Activated T-cell treated with anti-CD3 and anti-CD28 coated beads for 48 hours (primary cell): ENCODE measurements at places on chromosomes 6 and 20.
A peak's percentile ranks its signal among the peaks of the same experiment; 100 is the strongest.

DNA sequence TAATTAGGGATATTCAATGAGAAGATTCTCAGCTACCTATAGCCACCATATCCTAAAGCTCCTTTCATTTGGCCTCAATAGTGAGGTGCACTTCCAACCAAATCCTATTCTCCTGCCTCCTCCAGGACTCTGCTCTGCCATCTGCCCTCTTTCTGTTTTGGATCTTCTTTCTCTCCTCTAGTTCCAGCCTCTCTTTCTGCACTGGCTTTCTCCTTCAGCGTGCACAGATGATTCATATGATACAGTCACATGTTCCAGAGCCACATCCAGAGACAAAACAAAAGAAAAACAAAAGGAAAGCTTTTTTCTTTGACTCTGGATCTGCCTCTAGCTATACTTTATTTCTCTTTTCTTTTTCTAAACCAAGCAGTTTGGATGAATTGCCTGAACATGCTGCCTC, 531.9 kb upstream of the MAN1A1 start:
- no peak for DNase-seq

DNA sequence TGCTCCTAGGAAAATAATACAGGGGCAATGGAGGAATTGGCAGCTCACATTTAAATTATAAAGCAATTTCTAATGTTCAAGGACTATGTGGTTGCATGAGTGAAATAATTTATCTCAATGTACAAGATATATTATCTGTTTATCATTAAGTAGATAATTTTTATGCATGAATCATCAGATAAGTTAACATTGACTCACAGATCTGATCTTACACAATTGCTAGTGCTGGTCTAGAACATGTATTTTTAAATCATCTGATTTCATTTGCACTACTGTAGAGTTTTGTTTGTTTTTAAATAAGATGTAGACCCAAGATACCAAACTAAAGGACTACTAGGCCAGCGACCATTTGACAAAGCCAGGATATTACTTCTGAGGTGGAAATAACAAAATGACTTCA, 199.2 kb downstream of the BMP2 start:
- DNase-seq: no peak

GRCh38 chr6:117389227-117390057, 36.3 kb downstream of the ROS1 start:
- no peak for DNase-seq

DNA sequence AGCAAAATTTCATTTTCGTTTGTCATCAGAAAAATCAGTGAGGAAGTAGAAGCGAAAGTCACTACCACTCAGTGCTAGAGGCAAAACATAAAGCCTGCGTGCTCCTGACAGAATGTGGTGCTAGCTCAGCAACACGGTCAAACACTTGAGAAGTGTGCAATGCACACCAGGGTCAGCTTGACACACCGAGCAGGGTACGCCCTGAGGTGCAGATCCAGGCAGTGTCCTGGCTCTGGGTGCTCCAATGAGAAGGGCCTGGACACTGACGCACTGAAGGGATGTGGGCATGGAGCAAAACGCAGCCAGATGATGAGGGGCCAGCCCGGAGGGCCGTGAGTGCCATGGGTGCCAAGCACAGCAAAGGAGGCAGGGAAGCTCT, 5.9 kb downstream of the RNASET2 start:
- DNase-seq: no peak

GRCh38 chr6:105164418-105164817, 15.4 kb downstream of the POPDC3 start:
- DNase-seq: no peak

DNA sequence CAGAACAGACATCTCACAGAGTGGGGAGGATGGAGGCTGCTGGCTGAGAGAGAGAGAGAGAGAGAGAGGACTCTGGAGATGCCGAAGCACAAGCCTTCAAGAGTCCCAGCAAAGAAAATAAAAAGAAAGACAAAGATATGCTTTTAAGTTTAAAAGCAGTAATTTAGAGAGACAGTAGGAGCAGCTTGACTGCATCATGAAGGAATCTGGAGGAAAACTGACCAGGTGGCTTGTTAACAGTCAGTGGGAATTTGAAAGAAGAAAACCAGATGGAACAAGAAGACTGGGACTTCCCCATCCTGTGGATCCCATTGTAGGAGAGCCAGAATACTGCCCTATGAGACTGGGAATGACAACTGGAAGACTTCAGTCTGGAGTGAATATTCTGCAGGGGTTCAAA, 46.3 kb upstream of the PLN start:
- no peak for DNase-seq

DNA sequence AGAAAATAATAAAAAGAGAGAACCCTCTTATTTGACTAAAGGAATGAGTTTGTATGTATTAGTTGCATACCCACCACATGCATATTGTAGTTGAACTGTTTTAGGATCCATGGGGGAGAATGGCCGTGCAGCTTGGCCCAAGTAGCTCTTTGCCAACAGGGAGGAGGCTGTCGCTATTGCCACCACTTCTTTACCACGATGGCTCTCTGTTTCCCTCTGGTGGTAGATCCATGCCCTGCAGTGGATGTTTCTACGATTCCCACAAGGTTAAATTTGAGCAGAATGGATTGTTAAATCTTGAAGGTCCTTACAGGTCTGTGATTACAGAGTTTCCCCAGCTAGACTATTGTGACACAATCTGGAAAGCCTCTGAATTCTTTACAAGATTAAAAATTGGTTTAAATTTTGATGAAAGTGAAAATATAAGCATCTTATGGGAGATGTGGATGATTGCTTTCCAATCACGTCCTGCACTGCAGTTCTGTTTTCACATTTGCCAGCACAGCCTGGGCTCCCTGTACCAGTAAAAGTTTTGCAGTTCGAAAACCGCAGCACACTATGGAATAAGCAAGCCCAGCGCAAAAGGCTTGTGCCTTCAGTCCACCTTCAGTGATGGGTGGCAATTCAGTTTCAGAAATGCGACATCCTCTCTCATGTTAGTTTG, 34.4 kb upstream of the FNDC1 start:
- DNase-seq: peak; percentile 62

GRCh38 chr6:18595774-18596530, 208.8 kb downstream of the RNF144B start:
- peak; percentile 15 for DNase-seq

- no peak for DNase-seq
Measured at GRCh38 chr6:85600713-85601313, 7.2 kb upstream of the SNX14 start.

- DNase-seq: no peak
Measured at GRCh38 chr6:30510419-30511168, 21.3 kb downstream of the HLA-E start.

GRCh38 chr20:62815066-62815991, 1.5 kb upstream of the COL9A3 start:
- DNase-seq: no peak

GRCh38 chr6:211871-212497, 80.3 kb upstream of the DUSP22 start:
- DNase-seq: no peak

DNA sequence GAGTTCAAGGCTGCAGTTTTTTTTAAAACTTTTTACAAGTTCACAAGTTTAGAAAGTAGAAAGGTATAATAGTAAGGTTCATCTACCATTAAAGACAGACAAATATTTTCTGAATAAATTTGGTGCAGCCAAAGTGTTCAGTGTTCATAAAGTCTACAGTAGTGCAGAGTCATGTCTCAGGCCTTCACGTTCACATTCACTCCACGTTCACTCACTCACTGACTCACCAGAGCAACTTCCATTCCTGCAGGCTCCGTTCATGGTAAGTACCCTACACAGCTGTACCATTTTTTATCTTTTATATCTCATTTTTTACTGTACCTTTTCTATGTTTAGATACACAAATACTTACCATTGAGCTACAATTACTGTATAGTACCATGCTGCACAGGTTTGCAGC, 67.6 kb downstream of the B4GALT5 start:
- DNase-seq: no peak

GRCh38 chr6:139290787-139291311, 949 bp downstream of the TXLNB start:
- DNase-seq: no peak

DNA sequence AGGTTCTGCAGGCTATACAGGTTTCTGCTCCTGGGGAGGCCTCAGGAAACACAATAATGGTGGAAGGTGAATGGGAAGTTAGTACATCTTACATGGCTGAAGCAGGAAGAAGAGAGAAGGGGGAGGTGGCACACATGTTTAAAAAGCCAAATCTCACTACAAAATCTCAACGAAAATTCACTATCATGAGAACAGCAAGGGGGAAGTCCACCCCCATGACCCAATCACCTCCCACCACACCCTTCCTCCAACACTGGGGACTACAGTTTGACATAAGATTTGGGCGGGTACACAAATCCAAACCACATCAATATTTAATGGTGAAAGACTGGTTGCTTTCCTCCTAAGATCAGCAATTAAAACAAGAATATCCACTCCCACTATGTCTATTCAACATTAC, 13.8 kb upstream of the POLR1H start:
- no peak for DNase-seq

DNA sequence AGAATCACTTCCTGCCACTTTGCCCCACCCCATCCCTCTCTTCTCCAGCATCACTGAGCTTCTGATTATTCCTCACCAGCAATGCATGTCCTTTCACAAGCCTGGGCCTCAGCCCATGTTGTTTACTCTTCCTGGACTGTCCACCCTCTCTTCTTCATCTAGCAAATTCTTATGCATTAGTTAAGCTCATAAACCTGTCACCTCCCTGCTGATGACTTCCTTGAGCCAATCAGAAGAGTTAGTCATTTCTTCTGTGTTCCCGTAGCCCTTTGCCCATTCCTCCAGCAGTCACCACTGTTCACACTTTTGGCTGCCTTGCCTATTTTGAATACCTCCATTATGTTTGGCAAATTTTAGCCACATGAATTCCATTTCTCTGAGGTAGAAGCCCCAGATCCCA, 4.1 kb upstream of the CRYBG1 start:
- DNase-seq: no peak

- no peak for DNase-seq
Measured at GRCh38 chr6:13418844-13419243, 68.6 kb downstream of the GFOD1 start.

DNA sequence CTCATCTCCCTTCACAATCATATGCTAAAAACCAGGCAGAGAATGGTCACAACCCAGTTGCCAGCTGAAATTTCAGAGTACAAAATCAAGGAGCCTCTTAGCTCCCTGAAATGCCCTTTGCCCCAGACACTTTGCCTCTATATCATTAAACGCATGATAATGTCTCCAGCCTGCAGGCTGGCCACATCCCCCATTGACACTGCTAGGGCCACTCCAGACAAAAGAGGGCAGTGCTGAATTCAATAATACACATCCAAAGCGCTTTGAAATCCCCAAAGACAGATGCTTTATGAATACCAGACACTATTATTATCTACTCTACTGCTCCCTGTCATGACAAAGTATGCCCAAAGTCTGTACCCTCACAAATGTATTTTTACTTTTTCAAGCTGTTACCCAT, 348.3 kb upstream of the POU3F2 start:
- no peak for DNase-seq

DNA sequence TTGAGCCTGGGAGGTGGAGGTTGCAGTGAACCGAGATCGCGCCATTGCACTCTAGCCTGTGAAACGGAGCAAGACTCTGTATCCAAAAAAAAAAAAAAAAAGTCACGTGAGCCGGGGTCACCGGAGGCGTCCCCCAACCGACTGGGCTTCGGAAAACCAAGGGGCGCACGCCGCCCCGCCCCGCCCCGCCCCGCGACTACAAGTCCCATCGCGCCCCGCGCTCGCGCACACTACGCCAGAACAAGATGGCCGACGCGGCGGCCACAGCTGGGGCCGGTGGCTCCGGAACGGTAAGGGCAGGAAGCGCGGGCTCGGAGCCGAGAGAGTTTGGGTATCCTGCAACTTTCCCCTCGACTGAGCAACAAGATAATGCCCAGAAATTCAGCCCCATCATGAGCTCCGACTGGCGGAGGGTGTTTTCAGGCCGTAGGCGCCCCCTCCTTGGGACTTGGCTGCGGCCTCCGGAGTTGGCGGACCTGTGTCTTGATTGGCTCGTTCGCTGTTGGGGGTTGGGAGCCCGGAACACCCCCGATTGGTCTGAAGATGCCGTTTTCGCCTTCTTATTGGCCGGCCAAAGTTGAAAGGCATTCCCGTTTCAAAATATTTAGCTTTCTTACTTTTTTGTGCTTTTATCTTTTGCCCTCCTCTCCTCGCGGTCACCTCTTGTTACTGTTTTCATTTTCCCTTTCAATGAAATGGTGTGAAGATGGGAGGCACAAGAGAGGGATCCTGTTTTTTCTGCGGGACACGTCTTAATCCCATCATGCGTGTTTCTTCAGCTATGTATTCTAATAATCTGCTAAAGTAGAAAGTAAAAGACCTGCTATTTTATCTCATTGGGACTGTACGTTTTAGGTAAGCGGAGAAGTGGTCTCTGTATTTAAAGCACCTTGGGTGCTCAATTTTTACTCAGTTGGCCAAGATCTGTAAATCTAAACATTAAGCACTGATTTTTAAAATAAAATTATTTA, at the start of gene TAF8:
TAF8 (plus strand) TSS at position 228 of the 971 bp plus-strand sequence; CDS start at position 246, 18 bp downstream.
- peak; percentile 83 for DNase-seq

DNA sequence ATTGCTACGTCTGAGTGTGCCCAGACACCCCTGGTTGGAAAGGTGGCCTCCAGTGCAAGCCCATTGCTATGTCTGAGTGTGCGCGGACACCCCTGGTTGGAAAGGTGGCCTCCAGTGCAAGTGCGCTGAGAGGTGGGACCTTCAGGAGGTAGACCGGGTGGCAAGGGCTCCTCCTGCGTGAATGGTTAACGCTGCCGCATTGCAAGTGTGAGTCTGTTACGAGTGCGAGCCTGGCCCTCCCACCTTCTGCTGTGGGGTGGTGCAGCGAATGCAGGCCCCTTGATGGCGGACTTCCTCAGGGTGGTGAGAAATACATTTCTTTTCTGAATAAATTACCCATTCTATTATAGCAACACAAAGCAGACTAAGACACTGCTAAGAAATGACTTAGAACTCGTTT, 208.8 kb downstream of the DLL1 start:
- no peak for DNase-seq

- no peak for DNase-seq
Measured at GRCh38 chr6:132954936-132955335, 140.6 kb downstream of the RPS12 start.

- no peak for DNase-seq
Measured at GRCh38 chr6:138504764-138505689, 5.7 kb upstream of the NHSL1 start.

DNA sequence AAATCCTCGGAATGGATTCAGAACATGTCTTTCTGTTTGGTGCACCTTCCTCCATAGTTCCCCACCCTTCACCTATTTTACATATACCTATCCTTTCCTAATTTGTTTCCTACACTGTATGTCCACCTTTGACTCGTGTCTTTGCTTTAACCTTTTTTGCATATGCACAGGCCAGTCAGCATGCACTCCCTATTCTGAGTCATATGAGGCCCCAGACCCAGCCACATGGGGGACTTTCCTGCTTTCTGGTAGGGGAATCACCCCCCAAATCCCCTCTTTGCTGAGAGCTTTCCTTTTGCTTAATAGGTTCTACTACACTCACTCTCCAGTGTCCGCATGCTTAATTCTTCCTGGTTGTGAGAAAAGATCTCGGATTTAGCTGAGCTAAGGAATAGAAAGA, 393.8 kb upstream of the IMPG1 start:
- DNase-seq: no peak

DNA sequence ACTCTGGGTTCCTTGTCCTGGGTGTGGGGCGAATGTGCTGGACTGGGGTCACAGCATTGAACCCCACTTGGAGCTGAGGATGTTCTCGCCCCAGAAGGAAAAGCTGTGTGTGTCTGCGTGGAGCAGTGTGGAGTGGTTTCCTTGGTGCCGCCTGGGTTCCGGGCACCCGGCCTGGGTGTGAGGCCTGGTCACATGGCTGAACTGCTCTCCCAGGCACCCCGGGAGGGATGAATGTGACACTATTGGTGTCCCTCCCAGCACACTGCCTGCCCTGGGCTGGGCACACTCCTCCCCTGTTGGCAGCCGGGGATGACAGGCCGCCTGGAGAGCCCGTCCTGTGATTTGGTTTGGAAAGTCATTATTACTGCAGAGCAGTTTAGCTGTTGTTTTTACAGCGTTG, 12.3 kb downstream of the MYT1 start:
- DNase-seq: no peak
